ENCODE measurements at places on chromosomes 2 and 18.

DNA sequence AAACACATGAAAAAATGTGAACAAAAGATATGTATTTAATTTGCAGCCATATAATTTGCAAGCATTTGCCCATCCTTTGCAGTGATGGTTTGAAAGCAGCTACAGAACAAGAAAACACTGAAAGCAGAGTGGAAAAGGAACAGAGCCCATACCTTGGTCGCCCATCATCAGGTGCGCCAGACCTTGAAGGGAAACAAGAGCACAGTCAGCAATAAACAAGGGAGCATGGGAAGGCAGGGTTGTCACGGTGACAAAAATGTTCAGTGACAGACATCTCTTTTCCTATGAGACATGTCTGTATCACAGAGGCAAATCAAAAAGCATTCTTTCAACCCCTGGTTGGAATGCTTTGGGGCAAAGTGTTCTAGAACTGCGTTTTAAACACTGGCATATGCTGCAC lies 109.4 kb downstream of the NRXN1 start:
- no peak for DNase-seq

DNA sequence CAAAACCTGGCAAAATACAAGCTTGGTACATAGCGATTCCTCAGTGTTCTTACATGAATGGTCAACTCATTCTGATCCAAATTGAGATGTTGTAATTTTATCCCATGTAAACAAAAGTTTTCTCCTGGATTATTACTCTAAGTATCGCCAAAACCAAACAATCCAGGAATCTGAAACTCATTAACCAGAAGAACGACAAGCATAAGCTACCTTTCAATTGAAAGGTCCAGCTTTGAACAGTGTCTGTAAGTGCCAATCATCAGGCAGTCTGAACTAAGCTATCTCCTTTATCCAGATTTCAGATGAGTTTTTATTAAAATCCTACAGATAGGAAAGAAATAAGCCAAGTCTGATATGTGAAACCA lies 2.4 kb downstream of the MEX3C start:
- no peak for DNase-seq

GRCh38 chr2:29751390-29751789 lies 170.0 kb downstream of the ALK start:
- DNase-seq, result no peak

GRCh38 chr18:24296276-24296675 lies 101.3 kb downstream of the OSBPL1A start:
- DNase-seq, result no peak

GRCh38 chr2:203808046-203808750 lies 59.4 kb upstream of the CTLA4 start:
- DNase-seq, result peak; percentile 75

GRCh38 chr18:36440614-36441013 lies 143.1 kb downstream of the FHOD3 start:
- DNase-seq, result no peak

- DNase-seq, result no peak
Measured at GRCh38 chr2:179985163-179985820, 21.8 kb downstream of the CWC22 start.

- no peak for DNase-seq
Measured at GRCh38 chr18:50866765-50867164, 12.2 kb upstream of the ME2 start.

DNA sequence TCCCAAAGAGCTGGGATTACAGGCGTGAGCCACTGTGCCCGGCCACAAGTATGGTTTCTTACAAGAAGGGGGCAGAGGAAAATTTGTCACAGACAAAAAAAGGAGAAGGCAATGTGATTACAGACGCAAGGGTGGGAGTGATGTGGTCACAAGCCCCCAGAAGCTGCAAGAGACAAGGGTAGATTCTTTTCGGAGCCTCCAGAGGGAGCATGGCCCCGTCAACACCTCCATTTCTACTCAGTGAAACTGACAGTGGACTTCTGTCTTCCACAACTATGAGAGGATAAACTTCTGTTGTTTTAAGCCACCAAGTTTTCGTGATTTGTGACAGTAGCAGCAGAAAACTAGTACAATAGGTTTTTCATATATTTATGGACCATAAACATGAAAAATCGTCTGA lies 2.1 kb upstream of the TCF7L1 start:
- peak; percentile 45 for DNase-seq

DNA sequence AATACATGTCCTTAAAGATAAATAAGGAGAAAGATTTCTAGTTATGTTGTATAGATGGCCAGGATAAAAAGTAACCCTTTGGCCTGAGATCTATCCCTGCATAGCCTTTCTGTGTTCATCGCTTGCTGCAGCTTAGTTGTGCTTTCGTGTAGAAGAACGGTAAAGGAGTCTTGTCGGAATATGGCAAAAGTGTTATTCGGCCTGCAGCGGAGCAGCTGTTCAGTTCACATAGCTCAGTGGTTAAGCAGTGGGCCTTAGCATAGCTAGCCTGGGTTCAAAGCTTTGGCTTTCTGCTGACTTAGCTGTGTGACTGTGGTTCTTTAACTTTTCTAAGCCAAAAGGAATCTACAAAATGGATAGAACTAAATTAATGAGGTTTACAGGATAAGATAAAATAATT lies 55.4 kb downstream of the MALT1 start:
- no peak for DNase-seq

DNA sequence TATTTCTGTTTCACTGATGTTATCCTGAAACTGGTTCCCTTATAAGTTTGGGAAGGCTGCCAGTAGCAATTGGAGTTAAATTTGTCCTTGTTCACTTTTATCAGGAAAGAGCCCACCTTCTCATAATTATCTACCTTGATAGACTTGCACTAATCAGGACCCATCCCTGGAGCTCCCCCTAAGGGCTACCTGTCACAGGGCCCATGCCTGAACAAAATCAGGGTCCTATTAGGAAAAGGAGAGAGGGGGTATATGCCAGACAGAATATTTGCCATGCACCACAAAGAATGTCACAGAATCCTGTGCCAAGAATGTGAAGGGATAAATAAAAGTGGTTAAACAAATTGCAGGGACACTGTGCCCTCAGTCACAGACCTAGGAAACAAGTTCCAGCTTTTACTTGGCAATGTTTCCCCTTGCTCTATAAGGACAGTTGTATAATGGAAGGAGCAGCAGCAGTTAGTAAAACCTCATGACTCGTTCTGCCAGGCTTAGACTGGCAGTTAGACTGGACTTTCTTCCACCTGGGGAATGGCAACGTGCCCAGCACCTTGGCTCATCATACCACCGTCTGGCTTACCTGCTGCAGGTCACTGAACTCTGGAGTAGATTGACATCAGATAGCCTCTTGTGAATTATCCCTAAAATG lies 32.3 kb upstream of the VWC2L start:
- DNase-seq, result no peak

GRCh38 chr2:39937621-39938020 lies 158.6 kb upstream of the THUMPD2 start:
- DNase-seq, result no peak

- no peak for DNase-seq
Measured at GRCh38 chr18:10090668-10091067, 176.9 kb downstream of the VAPA start.

GRCh38 chr2:164447660-164448059 lies 173.6 kb downstream of the GRB14 start:
- no peak for DNase-seq

GRCh38 chr18:911025-911424 lies 6.4 kb downstream of the ADCYAP1 start:
- peak; percentile 80 for DNase-seq

DNA sequence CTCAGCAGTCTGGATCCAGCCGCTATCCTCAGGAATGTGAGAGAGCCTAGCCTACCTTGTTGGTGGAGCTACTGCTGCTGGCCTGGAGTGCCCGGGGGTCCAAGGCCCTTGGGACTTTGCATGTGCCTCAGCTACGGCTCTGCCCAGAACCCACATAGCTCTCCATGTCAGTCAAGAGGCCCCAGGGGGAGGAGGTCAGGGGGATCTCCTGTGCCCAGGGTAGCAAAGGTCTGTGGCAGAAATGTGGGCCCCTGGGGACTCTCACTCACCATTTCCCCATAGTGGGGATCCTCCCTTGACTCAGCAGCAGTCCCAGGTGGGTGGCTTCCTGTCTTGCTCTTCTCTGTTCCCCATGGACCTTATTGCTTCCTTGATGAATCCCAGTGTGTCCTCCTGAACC lies 342.7 kb upstream of the CHAC2 start:
- no peak for DNase-seq

All from SK-N-DZ (cell line).